Posterior vena cava (tissue), 2 donors: ENCODE measurements at places on chromosomes 1 and 21. TPM values are rescaled to one million over a fixed set of nuclear protein-coding genes. Genes with fewer than 3 reads are reported as not detected.

The OR2L8 gene
- not detected for total RNA-seq

The RAVER2 gene
- 8.8 TPM for total RNA-seq

The PTPRF gene
- 68.3 TPM for total RNA-seq

The TSPEAR gene
- 0.14 TPM for total RNA-seq
